ENCODE measurements at places on chromosomes 3 and 15.

DNA sequence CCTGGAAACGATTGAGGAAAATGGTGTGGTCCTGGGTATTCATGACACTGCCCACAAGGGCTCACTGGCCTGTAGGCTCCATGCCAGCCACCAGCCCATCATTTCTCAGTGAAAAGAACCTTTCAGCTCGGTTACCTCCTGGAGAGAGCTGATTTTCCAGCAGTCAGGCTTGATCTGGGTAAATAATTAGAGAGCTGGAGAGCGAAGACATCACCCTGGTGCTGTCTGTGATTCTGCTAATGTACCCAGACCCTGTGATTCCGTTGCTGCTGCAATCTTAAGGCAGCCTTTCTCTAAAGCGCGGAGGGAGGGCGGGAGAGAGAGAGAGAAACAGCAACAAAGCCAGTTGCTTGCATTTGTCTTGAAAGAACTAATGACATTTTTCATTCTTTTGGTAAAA is 221.9 kb upstream of the TOPAZ1 start:
- no peak for DNase-seq

GRCh38 chr3:14497321-14497720 is 42.8 kb downstream of the GRIP2 start:
- DNase-seq, result no peak

GRCh38 chr3:128624526-128625138 is 26.0 kb downstream of the RPN1 start:
- no peak for DNase-seq

DNA sequence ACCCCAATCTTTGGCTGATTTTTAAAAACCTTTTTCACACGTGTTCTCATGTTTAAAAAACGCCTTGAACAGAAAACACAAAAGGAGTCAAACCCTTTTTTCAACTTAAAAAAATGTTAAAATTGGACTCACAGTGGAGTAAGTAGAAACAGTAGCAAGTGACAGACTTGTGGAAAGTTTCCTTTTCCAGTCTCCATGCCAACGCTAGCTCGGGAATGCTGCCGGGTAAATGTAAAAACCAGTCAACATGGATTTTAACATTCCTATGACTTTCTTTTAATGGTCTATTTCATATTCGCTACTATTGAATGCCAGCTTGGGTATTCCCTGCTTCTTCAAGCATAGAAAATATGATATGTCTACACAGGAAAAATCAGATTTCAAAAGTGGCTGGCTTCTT is 1.6 kb upstream of the PROK2 start:
- no peak for DNase-seq

GRCh38 chr15:73723191-73723590 is 30.0 kb downstream of the INSYN1 start:
- DNase-seq, result no peak

DNA sequence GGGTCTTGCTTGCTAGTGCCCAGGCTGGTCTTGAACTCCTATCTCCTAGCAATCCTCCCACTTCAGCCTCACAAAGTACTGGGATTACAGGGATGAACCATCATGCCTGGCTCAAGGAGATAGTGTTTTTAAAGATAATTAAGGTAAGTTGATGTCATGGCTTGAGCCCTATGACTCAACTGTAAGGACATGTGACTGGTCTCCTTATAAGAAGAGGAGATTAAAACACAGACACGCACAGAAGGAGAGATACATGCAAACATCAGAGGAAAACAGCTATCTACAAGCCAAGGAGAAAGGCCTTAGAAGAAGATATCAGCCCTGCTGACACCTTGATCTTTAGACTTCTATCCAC is 220.4 kb upstream of the GADL1 start:
- DNase-seq, result no peak

DNA sequence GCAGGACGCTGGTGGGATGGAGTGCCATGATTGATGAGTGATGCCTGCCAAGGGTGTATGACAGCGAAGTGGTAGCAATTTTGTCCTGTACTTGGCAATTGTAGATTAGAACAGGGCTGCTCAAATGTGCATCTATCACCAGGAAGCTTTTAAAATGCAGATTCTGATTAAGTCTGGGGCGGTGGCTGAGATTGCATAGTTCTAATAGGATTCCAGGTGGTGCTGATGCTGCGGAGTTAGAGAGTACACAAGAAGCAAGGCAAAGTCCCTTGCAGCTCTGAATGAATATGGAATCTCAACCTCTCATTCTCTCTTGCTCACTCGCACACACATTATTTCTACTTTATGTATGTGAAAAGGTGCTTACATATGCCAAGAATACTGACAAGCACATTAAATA is 670.4 kb downstream of the FHIT start:
- no peak for DNase-seq

DNA sequence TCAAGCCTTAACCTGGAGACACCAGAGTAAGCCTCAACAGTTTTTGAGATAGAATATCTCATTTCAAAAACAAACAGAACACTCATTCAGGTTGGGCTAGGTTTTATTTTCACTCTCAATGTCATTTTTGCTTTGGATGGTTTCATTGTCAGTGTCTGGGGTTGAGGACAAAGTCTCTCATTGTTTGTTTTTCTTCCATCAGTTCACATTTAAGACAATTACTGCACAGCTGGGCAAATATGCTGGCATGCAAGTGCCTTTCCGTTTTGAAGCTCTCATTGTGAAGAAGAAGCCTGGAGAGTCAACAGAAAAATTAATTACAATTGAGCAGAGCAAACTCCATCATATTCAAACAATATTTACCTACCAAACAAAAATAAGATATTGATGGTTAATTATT is 1050.0 kb downstream of the TBL1XR1 start:
- DNase-seq, result peak; percentile 76

DNA sequence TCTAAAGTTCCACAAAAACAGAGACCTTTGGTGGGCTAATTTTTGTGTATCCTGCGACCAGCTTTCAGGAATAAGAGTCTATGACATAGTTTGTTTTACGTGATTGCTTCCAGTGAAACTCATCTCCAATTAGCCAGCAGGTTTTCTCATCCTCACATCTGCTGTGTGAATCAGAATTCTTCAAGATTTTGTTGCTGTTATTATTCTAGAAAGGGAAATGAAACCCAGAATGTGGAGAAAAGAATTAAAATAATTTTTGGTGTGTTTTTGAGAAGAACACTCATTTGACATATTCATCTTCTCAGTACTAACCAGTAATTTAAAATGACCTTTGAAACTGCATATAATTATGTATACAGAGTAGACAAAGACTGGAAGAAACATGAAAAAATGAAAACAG is 175.9 kb downstream of the USP13 start:
- no peak for DNase-seq

- DNase-seq, result no peak
These were observed 272.1 kb downstream of the FAM43A start for GRCh38 chr3:194957743-194958240.

DNA sequence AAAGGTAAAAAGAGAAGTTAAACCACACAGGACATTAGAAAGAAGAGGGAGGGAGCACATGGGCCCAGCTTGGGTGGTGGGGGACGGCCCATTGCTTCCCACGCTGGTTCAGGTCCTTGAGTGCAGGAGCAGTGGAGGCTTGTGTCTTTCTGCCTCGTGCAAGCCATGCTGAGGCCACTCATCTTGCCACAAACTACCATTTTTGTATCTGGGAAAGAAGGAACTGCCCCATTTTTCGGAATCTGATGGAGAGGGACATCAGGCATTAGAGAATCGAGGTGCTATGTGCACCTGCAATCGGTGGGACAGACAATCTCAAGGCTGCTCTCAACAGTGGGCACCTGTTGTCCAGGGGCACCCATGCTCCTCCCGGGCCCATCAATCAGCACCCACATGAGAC is 234.5 kb downstream of the KLF13 start:
- no peak for DNase-seq

GRCh38 chr15:51121631-51122225 is 27.0 kb upstream of the TNFAIP8L3 start:
- no peak for DNase-seq

DNA sequence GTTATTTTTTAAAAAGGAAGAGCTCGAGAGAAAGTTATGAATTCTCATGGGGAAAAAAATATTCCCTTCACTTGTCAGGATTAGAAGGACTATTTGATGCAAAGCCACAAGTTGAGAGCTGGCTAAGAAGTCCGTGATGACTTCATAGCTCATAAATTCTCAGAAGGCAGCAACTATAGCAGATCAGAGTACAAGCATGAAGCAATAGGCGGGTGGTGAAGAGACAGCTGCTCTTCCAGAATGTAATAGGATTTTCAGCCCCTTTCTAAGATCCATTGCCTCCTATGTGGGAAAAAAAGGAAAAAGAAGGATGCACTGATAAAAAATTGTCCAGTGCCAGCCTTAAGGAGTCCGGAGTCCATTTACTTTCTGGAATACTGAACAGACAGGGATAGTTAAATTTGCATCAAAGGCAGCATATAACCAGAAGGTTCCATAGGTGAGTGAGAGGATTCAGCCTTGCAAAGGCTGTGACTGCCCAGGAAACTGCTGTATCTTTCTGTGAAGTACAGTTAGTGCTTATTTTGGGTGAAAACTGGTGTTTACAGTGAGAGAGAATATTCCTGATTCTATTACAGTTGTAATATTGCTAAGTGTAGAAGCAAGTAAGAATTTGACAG is 929.5 kb upstream of the ALCAM start:
- DNase-seq, result no peak

DNA sequence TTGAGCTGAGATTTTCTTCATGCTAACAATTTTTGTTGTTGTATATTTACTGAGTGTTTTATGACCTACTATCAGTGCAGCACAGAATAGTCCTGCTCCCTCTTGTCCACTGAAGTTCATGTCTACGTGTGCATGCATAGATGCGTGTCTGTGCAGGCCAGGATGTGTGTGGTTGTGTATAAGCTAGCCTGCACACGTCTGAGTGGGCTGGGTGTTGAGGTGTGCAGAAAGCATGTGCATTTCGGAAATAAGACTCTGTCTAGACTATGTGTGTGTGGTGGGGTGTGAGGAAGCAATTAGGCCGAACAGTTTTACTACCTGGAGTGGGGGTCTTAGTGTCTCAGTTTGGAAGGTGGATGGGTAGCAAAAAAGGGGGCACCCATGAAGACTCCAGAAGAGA is 39.2 kb downstream of the ATP2B2 start:
- no peak for DNase-seq

DNA sequence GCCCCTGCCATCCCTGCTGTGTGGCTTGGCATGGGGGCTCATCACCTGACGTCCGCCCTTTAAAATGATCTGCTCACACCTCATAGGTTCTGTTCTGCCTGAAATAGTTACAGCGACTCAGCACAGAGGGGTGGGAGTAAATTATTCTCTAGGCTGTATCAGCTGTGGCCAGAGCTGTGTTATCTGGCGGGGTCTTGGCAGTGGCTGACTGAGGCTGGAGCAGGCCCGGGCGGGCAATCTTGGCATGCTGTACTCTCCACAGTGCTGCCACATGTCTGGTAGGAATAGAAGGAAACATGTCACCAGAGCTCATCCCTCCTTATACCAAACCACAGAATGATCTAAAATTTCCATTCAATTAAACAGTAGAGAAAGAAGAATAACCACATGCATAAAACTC is 499.9 kb upstream of the LMCD1 start:
- DNase-seq, result no peak

DNA sequence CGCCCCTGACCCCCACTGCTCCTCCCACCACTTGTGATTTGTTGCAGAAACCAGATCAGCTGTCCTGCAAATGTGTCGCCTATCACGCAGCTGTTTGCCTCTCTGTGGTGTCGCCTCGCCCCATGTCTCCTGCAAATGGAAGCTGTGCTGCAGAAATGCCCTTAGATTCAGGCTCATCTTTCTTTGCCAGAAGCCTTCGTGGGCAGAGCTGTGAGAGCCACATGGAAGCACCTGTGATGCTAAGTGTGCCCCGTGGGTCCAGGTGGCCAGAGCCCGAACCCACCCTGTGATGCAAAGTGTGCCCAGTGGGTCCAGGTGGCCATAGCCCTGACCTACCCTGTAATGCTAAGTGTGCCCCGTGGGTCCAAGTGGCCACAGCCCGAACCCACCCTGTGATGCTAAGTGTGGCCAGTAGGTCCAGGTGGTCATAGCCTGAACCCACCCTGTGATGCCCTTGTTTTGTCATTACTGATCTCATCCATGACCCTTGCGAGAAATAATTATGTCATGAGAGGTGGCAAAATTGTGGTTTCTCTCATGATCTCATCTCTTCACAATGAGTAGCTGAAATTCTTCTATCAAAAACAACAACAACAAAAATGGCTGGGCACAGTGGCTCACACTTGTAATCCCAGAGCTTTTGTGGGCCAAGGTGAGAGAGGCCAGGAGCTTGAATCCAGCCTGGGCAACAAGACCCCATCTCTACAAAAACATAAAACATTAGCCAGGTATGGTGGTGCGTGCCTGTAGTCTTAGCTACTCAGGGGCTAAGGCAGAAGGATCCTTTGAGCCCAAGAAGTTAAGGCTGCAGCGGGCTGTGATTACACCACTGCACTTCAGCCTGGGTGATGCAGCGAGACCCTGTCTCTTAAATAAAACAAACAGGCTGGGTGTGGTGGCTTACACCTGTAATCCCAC is 187.4 kb downstream of the GOLGA6L6 start:
- DNase-seq, result no peak

- no peak for DNase-seq
These were observed 234.9 kb upstream of the LMCD1 start for GRCh38 chr3:8266730-8267131.

All from NCI-H2107 (cell line).